ENCODE measurements at places on chromosomes 2 and 18.

GRCh38 chr2:24304631-24305030 lies 55.7 kb downstream of the ITSN2 start:
- DNase-seq = no peak

DNA sequence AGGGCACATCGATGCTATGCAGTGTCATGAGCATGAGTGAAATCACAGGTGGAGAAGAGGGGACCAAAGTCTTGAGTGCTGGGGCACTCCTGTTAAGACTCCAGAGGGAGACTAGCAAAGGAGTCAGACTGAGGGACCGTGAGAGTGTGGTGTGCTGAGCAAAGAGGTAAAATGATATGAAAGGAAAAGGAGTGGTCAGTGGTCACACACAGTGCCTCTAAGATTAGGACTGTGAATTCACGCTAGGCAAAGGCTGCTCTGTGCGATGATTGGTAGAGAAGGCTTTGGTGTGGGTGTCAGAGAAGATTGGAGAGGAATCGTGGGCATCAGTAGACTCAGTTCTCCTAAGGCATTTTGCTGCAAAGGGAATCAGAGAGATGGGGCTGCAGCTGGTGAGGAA lies 12.8 kb downstream of the SOCS6 start:
- no peak for DNase-seq

GRCh38 chr2:1600191-1601066 lies 143.9 kb downstream of the PXDN start:
- no peak for DNase-seq

DNA sequence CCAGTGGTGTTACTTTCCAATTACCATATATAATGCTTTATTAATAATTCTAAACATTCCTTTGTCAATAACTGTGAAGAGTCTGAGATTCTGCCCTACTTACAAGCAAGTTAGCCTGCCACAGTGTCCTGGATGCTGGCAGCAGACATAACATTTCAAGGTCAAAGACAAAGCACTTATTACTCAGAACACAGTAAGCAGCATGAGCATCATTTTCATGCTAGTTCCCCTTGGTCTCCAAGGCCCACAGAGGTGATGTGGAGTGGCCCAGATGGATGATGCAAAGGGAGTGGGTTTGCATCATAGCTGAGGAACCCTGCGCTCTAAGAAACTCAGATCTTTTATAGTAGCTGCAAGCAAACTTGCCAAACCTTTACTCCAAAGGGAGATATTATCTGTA lies 349.7 kb downstream of the ZEB2 start:
- DNase-seq = no peak

DNA sequence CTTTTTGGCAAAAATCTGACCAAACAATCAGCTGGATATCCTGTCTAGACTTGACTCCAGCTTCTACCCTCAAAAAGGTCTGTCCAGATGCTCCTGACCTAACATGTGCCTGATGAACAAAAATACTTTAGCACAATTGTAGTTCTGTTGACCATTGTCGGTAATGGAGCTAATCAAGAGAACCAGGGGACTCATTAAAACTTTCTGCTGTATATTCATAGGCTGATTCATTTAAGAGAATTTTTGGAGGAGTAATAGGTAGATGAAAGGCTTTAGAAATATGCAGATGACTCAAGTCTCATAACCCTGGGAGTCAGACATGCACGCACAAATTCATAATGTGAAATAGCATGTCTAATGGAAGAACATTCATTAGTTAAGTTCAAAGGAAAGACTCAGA lies 514.2 kb downstream of the TXNL1 start:
- DNase-seq = no peak

DNA sequence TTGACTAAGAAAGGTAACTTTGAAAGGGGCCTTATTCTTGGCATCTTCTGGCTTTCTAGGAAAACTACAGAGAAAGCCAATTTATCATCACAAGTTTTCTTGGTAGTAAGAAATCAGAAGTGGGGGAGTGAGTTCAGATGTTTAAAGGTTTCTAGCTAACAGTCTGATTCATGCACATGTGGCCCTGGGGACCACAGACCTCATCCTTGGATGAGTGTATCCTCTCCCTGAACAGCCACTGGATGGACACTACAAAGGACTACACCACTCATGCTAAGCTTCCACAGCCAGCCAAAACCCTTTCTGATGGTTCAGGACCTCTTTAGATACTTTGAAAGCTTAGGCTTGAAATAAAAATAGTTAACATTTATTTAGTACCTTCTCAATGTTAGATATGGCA lies 218.3 kb upstream of the STK17B start:
- no peak for DNase-seq

GRCh38 chr2:794554-795241 lies 117.5 kb upstream of the TMEM18 start:
- no peak for DNase-seq

- no peak for DNase-seq
Observed at GRCh38 chr18:42030586-42031182, 75.7 kb downstream of the PIK3C3 start.

- DNase-seq = no peak
Observed at GRCh38 chr2:240993446-240994170, 4.8 kb upstream of the SNED1 start.
